ENCODE measurements at places on chromosomes 12 and 14.

DNA sequence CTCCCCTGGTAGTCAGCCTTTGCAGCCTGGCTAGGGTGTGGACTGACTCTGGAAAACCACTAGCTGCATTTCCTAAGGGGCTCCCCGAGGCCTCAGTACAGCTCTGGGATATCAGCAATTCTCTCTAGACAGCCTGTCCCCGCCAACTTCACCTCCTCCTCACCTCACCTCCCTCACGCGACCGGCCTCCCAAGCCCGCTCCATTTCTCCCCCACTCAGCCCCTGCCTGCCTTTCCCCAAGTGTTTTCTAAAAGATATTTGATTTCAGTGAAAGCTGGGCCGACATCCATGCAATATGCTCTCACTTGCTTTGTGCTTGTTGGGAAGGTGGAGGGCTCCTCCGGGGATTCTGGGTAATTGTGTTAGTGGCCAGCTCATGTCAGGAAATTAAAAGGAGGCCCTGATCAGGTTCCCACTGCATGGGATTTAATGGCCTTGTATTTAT lies 91.8 kb downstream of the ESRRB start:
- peak; percentile 16 for DNase-seq

- no peak for DNase-seq
These were observed 3.0 kb upstream of the CRACR2A start for GRCh38 chr12:3755898-3756297.

DNA sequence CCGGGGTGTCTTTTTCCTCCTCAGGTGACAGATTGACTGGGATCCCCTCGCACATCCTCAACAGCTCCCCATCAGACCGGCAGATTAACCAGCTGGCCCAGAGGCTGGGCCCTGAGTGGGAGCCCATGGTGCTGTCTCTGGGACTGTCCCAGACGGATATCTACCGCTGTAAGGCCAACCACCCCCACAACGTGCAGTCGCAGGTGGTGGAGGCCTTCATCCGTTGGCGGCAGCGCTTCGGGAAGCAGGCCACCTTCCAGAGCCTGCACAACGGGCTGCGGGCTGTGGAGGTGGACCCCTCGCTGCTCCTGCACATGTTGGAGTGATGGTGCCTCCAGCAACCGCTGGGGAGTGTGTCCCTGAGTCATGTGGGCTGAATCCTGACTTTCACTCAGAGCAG lies 172.8 kb downstream of the CRADD start:
- DNase-seq = no peak

DNA sequence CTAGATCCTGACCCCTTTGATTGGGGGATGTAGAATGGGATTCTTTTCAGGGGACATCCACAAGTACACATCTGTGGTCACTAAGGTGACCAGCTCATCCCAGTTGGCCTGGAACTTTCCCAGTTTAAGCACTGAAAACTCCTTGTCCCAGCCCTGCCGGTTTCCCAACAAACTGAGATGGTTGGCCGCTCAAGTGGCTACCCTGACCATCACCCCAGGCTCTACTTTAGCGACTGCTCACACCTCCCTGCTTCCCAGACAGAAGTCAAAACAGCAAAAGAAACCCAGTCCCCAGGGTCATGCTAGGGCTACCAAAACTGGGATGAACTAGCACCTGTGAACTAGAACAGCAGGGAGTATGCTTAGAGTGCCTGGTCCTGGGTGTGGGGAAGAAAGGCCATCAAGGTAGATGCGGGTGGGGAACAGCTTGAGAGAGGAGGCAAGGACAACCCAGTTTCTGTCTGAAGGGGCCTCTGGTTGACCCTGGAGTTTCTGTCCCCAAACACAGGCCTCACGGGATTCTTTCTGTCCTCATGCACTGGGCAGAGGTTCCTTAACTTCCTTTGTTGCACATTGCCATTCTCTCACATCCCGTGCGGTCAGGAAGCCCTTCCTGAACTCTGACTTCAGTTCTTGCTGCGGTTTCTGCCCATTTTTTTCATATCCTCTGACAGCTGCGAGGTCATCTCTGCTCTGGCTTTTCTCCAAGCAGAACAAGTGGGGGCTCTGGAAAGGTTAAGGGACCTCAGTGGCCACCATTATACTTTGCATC lies 1.6 kb downstream of the LTB4R start:
- peak; percentile 64 for DNase-seq

DNA sequence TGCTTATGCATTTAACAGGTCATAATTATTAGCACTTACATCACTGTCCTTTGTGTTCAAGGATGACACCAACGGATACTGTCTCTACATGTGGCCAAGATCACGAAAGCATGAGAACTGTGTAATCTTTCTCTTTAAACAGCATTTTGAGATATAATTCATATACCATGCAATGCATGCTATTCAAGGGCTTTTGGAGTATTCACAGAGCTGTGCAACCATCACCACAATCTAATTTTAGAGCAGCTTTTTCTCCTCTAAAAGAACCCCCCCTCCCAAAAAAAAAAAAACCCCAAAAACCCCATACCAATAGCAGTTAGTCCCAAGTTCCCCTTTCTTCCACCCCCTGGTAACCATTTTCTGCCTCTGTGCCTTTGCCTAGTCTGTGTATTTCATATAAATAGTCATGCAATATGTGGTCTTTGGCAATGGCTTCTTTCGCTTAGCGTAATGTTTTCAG lies 60.6 kb downstream of the SPRING1 start:
- no peak for DNase-seq

DNA sequence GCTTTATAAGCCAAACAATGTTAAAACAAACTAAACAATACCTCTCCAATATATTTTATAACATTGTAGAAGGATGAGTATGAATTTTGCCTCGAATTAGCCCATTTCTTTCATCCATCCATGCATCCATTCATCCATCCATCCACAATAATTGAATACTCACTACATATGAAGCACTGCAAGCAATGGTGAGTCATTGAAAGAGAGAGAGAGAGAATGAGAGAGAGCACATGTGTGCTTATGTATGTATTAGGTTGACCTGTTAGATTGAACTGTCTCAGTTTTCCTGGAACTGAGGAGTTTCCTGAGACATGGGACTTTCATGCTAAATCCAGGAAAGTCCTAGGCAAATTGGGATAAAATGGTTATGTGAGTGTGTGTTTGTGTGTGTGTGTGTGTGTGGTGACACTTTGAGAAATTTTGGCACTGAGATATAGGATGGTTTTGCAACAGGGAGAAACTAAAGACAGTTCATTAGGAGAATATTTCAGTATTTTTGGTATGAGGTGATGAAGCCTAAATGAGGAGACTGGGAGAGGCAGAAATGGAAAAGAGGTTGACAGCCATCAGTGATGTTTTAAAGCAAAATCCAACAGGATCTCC lies 98.4 kb downstream of the C12orf75 start:
- DNase-seq = peak; percentile 27

GRCh38 chr12:49882851-49883464 lies 20.7 kb downstream of the FAIM2 start:
- DNase-seq = no peak

DNA sequence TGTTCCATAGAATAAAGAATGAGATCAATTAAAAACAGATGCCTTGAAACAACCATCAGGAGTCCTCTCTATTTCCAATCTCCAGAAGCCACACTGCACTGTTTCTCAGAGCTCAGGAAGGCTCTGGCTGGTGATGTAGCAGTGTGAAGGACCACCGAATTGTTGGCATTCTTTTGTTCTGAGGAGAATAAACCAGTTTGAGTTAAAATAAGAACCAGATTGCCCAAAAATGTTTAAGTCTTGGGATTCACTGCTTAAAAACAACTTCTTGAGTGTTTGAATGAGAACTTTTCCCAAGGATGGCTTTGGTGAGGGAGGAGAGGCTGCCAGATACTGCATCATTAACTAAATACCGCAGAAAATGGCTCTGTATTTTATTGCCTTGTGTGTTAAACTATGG lies 341.2 kb downstream of the C12orf75 start:
- no peak for DNase-seq

- no peak for DNase-seq
These were observed 52.6 kb downstream of the EEA1 start for GRCh38 chr12:92876496-92876895.

DNA sequence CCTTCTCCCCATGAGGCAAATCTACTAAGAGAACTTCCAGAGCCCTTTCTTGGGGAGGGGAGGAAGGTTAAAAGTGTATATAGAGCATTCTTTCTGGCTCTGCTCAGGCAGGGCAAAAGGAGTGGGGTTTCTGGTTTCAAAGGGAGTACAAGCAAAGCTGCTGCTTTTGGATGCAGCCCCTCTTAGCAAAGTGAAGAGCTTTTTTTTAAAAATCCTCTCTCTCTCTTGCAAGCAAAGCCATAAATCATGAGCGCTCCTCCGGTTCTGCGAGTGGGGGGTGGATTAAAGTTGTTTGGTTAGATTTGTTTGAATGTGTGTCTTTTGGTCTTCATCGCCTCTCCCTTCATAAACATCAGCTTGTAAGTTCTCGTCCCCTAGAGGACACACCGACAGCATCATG lies 546.6 kb upstream of the TBX3 start:
- peak; percentile 61 for DNase-seq

DNA sequence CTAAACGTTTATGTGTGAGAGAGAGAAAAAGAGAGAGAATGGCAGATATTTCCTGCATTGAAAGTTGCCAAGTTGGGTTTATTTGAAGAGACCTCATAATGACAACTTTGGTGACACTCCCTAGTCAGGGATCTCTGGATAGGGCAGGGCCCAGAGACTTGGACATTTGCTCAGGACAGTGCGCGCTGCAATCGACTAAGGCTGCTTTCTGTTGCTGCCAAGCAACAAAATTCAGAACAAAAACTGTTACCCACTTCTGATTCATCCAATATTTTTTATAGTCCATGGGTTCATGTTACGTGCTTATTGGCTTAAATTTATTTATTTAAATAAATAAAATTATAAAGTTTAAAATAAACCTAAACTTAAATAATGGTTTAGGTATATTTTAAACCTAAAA lies 34.2 kb downstream of the PTGER2 start:
- peak; percentile 61 for DNase-seq

DNA sequence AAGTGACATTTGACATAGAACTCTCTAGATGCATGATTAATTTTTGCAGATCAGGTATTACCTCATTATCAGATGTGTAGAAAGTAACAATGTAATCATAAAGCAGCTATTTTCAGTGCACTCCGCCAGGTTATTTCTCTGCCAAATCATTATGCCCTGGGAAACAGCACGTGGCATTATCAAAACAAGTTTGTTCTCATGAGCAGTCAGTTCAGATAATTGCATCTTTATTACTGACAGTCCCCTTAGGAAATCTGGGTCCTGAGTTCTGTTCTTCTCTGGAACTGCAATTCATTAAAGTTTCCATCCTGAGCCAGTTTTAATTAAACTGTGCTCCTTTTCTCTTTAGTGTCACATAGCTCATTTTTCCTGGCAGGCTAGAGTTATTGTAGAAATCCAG lies 94.7 kb upstream of the KRR1 start:
- DNase-seq = no peak
